ENCODE measurements at places on chromosomes 6 and 20. TPM values are rescaled to one million over a fixed set of nuclear protein-coding genes. Genes with fewer than 3 reads are reported as not detected.

The NOTCH4 gene
- total RNA-seq, result 2.6 TPM

GRCh38 chr20:60049601-60050000, 91.4 kb downstream of the CDH26 start:
- no peaks in the 10 kb centered on the region for H3K36me3 ChIP-seq
- no peak for DNase-seq
- H3K27ac ChIP-seq, result no peak overlapping the region
- H3K4me1 ChIP-seq, result no peaks in the 10 kb centered on the region

The AVP gene
- total RNA-seq, result not detected

- H3K4me3 ChIP-seq, result no peak overlapping the region
- DNase-seq, result no peak
- H3K27me3 ChIP-seq, result no peaks in the 10 kb centered on the region
- H3K36me3 ChIP-seq, result no peaks in the 10 kb centered on the region
- no peaks in the 10 kb centered on the region for H3K4me1 ChIP-seq
Measured at GRCh38 chr6:72704979-72705378, 83.1 kb downstream of the KCNQ5 start.

- H3K27ac ChIP-seq, result no peak overlapping the region
- no peaks in the 10 kb centered on the region for H3K36me3 ChIP-seq
- no peaks in the 10 kb centered on the region for H3K4me1 ChIP-seq
- peaks cover 12% of the 10 kb centered on the region for H3K27me3 ChIP-seq
- DNase-seq, result no peak
Measured at GRCh38 chr6:27209659-27210269, 37.7 kb upstream of the PRSS16 start.

The CYB5R4 gene
- total RNA-seq, result 5.0 TPM

Measured in liver (tissue), 10 donors.